Mesothelial cell of epicardium (in vitro differentiated cells): ENCODE measurements at places on chromosomes 2 and 18.

DNA sequence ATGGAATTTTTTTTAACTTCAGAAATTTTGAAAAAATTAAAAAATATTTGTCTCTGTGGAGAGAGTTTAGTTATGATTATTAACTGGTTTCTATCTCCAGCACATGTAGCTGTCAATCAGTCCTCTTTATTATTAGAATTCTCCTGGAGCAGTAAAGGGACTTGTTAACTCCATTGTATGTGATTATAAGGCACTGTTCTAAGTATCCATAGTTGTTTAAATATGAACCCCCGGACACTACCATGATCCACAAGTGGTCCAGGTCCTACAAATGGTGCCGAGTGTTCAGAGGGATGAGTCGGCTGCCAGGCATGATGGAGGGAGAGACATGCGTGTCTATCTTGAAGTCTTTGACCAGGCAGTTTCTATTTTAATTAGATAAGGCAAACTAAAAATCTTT is 492 bp downstream of the CHRNA1 start:
- no peak for DNase-seq

DNA sequence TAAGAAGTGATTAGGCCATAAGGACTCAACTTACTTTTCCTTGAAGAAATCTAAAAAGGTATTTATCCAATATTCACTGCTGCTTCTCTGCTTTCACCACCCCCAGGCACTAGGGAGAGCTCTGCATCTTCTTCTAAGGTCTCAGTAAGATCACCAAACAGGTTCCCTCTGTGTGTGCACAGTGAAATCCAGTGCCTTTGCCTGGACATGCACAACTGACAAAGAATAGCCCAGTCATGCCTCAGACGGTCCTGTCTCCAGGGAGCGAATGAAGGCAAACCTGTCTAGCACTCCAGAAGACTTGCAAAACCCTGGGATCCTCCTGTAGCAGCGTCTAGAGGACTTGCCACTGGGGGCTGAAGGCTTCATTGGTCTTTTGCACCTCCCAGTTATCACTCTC is 344.5 kb upstream of the LRATD1 start:
- no peak for DNase-seq

DNA sequence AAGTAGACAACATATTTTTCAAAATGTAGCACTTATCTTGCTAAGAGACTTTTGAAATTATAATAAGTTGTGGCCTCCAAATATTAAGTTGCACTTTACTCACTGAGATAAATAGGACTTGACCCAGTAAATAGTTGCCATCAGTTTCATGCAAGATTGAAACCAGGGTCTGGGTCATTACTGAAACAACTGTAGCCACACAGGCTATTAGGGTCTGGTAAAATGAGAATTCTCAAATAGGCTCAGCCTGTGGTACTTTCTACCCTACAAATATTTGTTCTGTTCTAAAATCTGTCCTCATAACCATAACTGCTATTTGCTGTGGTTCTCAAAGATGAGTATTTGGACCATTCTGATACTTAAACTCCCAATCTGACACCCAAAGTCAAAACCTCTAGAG is 115.4 kb upstream of the STK17B start:
- no peak for DNase-seq

DNA sequence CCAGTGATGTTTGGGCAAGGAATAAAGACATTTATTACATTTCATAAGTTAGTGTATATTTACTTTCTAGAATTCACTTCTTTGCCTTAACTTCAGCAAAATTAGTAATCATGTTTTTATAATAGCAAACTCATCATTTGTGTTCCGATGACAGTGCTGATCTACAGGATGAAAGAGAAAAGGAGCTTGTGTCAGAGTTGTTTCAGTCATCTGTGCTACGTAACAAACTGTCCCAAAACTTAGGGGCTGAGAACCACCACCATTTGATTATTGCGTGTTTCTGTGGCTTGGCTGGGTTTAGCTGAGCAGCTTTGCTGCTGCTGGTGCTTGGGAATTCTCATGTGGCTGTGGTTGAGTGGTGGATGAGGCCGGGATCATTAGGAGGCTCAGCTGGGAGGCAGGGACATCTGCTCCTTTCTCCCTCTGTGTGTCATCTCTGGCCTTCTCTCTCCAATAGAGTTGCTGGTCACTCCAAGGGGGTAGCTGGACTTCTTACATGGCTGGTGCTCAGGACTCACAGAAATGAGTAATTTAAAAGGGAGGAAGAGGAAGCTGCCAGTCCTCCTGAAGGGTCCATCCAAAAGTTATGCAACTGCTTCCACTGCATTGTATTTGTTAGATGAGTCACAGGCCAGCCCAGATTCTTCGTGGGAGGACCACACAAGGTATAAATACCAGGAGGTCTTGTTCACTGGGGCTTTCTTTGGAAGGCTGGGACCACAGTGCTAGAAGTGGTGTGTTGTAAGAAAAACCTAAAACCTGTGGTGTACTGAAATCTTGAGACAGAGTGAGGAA is 43.4 kb upstream of the HAAO start:
- no peak for DNase-seq

DNA sequence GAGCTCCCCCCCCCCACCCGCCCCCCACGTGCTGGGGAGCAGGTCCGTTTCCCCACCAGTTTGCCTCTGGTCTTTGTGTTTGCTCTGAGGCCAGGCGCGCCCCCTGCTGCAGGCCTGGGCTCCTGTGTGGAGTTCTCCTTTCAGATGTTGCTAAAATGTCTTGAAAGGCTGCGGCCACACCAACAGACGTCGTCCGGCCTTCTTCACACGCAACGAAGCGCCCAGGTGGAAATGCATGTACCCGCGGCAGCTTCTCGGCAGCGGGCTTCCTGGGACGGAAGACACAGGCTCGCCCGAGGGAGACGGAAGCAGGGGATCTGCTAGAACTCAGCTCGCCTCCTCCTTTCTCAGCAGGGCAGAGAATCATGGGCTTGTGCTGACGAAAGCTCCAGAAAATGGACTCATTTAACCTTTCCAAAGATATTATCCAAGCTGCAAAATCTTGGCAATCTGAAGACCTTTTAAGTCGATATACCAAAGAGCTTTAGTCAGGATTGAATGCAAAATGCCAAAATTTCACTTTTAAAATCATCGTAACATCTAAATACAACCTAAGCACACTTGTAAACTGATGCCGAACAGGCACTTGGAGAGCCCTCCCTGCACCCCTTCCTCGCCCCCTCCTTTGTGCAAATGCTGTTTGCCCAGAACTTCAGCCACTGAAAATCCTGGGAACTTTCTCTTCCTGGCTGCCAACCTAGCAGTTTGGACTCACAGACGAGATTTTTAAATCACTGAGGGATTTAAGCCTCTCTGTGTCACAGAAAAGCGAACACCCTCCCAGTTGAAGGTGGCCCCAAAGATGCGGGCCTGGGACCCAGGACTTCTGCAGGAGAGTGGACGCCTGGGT is 125.5 kb upstream of the ZNF516 start:
- peak; percentile 43 for DNase-seq

DNA sequence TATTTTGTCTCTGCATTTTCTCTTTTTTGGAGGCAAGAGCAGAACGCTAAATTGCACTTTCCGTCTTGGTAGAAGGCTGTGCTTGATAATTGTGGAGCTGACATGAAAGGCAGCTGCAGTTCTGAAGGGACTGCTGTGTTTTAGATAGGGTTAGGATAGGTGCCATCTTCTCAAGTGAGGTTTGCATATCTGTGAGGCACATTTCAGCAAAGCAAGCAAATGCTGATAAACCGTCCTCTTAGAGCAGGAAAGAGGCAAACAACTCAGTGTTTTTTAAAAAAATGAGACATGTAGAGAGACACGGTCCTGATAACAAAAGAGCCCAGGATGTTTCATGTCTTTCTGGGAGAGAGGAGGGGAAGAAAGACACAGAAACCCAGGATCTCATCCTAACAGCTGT is 217.7 kb downstream of the SOCS6 start:
- no peak for DNase-seq

- DNase-seq = no peak
Measured at GRCh38 chr2:19607400-19607799, 249.0 kb upstream of the OSR1 start.

GRCh38 chr18:11249391-11249790 is 100.0 kb upstream of the PIEZO2 start:
- DNase-seq = no peak

DNA sequence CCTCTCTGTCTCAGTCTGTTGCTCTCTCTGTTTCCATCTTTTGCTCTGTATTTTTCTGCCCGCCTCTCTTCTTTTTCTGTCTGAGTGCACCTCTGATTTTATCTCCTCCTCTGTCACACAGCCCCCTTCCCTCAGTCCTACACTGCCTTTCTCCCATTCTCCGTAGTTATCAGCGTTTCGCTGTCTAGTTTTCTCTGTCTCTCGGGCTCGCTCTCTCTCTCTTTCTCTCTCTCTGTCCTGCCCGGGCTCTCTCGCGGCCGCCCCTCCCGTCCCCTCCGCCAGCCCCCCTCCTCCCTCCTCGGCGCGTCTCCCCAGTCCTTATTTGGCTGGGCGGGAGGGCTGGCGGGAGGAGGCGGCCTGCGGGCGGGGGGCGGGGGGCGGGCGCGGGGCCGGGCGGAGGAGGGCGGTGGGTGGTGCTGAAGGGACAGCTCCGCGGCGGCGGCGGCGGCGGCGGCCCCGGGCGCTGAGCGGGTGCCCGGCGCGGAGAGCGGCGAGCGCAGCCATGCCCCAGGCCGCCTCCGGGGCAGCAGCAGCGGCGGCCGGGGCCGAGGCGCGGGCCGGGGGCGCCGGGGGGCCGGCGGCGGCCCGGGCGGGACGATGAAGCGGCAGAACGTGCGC is at the start of gene KCNK3:
KCNK3 (plus strand) TSS at position 444 of the 618 bp plus-strand sequence; CDS start at position 598, 154 bp downstream.
- DNase-seq = peak; percentile 88

GRCh38 chr18:45365835-45366234 is 249.4 kb upstream of the SLC14A2 start:
- DNase-seq = no peak

DNA sequence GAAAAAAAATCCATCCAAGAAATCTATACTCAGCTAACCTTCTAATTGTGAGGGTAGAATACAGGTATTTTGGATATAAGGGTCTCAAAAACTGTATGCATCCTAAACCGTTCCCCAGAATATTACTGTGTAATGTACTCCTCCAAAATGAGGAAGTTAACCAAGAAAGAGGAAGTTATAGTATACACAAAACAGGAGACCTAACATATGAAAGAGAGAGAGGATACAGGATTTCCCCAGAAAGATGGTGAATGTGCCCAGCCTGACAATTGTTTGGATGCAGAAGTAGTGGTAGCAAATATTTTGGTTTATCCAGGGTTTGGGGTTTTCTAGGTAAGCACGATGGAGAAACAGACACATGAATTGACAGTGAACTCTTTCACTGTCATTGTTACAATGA is 50.6 kb downstream of the GALNT3 start:
- DNase-seq = no peak

GRCh38 chr2:27772804-27773203 is 1.3 kb downstream of the MRPL33 start:
- DNase-seq = no peak

DNA sequence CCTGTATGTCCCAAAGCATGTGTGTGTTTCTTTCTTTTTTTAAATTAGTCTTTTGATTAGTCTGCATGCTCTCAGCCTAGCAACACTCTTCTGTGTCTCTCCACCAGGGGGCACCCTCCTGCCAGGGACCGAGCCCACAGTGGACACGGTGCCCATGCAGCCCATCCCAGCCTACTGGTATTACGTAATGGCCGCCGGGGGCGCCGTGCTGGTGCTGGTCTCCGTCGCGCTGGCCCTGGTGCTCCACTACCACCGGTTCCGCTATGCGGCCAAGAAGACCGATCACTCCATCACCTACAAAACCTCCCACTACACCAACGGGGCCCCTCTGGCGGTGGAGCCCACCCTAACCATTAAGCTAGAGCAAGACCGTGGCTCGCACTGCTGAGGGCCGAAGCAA is 93.8 kb downstream of the NRP2 start:
- no peak for DNase-seq

GRCh38 chr2:111967018-111967417 is 68.6 kb downstream of the MERTK start:
- no peak for DNase-seq

DNA sequence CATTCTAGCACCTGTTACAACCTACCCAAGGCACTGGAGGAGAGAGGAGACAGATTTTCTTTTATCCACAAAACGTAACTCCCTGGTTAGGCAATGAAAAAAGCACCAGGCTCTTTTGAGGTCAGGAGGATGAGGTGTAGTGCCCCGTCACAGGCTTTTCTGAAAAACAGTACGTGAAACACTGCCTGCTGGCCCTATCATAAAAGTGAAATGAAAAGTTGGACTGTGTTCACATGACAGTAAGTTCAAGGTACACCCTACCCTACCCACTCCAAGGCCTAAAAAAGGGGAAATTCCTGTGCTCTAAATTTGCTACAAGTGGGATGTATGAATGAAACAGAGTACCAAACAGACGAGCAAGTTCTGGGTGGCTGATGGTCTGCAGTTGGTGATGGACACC is 17.6 kb downstream of the LGALSL start:
- no peak for DNase-seq

DNA sequence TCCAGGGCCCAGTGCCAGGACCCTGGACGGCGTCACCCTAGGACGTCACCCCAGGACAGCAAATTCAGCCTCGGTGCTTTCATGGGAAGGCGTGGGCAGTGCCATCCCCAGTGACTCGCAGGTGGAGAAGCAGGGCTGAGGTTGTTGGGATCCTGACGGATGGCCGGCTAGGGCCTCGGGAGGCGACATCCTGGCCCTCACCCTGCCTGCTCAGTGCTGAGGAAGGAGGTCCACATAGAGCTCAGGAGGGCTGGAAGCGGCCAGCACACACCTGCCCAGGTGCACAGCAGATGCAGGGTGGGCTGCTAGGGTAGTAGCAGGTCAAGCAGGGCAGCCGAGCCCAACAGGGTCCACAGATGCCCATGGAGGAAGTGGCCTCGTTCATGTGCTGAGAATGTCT is 482.0 kb upstream of the SALL3 start:
- DNase-seq = no peak

DNA sequence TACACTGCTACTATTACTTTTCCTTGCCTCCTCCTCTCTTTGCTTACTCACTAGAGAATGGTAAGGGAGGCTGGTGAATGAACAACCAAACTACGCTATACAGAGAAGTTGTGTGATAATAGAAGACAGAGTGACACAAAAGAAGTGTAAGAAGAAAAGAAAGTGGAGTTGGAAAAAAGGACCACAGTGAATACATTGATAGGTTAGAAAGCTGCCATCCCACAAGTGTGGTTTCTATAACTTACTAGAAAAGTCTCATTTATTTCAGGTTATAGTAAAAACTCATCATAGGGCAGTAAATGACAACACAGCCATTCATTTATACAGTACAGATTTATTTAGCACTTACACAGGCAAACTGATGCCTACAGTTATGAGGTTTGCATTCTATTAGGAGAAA is 77.3 kb downstream of the TTC21B start:
- no peak for DNase-seq

- no peak for DNase-seq
Measured at GRCh38 chr18:64712035-64712434, 563.1 kb upstream of the LINC00305 start.

DNA sequence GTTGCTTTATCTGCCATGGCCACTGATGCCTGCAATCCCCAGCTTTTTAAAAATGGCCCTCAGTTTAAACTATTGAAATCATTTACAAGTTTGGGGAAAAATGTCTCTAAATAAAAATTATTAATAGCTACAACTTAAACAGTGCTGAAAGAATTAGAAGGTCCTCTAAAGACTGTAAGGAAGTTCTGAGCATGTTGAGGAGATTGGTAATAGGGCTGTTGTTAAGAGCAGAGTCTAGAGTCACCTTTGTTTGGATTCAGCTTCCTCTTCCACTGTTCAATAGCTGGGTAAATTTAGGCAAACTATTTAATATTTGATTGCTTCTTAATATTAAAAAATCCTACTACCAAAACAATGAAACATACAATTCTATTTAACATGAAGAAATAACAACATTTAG is 1127.1 kb upstream of the DDX18 start:
- no peak for DNase-seq

- no peak for DNase-seq
Measured at GRCh38 chr2:70959851-70960832, 18.3 kb upstream of the ANKRD53 start.

GRCh38 chr2:174699993-174700766 is 64.1 kb downstream of the CHRNA1 start:
- no peak for DNase-seq
